ENCODE measurements at places on chromosomes 5 and 9.
A peak's percentile ranks its signal among the peaks of the same experiment; 100 is the strongest.

DNA sequence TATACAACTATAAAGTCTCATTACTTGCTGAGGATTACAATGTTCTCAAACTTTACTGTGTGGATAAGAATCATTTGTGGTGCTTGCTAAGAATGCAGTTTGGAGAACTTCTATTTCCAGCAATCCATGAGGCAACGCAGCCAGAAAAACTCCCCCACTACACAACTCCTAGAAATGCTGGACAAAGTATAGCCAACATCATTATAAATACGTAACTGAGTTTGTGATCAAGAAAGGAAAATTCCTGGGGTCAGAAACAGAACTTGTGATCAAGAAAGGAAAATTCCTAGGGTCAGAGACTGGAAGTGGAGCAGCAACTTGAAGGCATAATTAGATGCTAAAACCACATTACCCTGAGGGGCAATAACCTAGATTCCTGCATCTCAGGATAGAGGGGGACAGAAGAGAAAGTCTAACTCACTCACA lies 81.1 kb downstream of the MAT2B start:
- no peak for DNase-seq

- DNase-seq: no peak
Observed at GRCh38 chr9:77598524-77598923, 49.6 kb downstream of the GNA14 start.

- DNase-seq: no peak
Observed at GRCh38 chr5:179348843-179349242, 3.6 kb upstream of the ADAMTS2 start.

DNA sequence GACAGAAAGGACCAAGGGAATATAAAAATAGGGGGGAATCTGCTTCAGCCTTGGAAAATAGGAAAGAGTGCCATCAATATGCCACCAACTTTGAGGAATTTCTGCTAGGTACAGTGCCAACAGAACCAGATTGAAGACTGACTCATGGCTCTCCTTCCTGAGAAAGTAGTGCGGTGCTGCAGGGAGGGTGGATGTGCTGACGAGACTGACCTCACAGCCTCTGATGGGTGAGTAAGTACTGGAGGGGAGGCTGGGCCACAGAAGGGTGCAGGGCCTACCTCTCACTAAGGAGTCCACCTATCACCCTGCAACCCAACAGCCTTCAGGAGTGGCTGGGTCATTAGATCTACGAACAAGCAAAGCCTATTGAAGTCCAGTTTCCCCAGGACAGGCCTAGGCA lies 187.6 kb downstream of the GABBR2 start:
- no peak for DNase-seq

DNA sequence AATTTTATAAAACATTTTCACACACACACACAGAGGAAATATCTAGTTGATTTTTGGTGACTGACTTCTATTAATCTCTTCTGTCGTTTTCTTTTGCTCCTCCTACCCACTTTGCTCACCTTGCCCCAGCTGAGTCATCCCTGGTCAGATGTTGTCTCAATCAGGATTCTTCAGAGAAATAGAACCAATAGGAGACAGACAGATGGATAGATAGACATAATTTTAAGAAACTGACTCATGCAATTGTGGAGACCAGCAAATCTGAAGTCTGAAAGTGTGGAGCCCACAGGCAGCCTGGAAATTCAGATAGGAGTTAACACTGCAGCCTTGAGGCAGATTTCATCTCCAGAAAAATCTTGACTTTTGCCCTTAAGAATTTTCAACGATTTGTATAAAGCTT lies 37.0 kb upstream of the PIK3R1 start:
- no peak for DNase-seq

DNA sequence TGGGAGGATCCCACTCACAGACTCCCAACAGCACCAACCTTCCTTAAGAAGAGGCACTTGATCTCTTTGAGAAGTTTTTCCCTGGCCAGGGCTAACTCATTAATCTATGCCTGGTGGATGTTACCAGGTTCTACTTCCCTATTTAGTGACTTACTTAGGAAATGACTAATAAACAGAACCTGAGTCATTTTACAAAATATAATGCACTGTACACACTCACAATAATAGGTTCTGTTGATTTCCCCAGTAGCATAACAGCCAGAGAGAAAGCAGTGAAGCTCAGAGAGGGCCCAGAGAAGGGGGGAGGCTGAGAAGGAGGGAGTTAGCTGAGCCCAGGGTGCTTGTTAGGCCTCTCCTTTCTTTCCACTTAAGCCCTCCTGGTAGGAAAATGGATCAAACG lies 27.1 kb downstream of the FRMD3 start:
- no peak for DNase-seq

DNA sequence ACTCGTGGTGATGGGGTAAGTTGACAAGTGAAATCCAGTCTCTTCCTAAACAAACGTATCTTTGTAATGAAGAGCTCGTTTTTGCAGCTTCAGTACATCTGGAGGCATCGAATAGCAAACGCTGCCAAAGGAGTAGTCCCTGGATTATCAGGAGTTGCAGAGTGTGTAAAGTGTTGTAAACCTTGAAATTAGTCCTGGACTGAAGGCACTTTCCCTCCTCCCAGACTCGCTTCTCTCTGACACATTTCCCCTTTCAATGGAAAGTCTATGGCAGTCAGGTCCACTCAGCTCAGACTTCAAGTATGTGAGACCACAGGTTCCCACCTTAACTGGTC lies 1.5 kb upstream of the PBX3 start:
- no peak for DNase-seq

- no peak for DNase-seq
Observed at GRCh38 chr5:122766130-122766529, 8.8 kb upstream of the SNX2 start.

DNA sequence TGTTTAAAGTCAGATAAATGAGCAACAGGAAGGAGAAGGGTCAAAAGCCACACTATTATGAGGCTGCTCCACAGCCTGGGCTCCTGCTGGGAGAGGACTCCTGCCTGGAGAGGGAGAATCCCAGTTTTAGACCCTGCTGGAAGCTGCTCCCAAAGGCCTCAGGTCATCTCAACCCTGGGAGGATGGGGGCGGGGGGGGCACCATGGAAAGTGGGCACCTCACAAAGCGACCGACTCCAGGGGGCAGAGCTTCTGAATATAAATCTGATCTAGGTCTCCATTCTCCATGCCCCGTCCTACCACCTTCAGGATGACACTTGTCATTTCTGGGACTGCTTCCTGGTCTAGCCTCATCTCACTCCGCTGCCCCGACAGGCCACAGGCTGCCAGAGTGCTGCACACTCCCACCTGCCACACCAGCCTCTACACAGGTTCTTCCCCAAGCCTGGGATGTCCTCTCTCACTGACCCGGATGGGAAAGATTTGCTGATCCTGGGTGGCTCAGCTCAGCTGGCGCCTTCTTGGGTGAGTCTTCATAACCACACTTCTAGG lies 183.4 kb downstream of the GAPVD1 start:
- DNase-seq: no peak

- DNase-seq: no peak
Observed at GRCh38 chr5:115843444-115844130, 1.9 kb downstream of the AP3S1 start.

DNA sequence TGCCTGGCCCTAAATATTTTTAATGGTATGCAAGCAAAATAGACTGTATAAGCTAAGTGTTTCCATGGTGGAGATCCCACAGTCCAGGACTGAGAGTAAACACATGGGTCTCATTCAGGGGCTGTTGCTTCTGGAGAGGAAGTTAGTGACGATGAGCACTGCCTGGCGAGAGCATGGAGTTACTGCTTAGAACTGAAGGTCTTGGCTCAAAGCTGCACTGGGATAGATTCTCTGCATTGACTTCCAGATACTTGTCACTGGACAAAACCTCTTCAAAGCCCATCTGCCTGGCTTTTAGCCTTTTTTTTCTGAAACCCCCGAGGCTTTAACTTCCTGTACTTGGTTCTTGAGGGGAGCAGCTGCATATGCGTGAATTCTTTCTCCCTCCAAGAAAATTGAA lies 39.2 kb downstream of the GPR107 start:
- no peak for DNase-seq

- no peak for DNase-seq
Observed at GRCh38 chr5:150313921-150314716, 11.4 kb upstream of the ARSI start.

GRCh38 chr9:131590449-131590848 lies 45.1 kb downstream of the PRRT1B start:
- no peak for DNase-seq

DNA sequence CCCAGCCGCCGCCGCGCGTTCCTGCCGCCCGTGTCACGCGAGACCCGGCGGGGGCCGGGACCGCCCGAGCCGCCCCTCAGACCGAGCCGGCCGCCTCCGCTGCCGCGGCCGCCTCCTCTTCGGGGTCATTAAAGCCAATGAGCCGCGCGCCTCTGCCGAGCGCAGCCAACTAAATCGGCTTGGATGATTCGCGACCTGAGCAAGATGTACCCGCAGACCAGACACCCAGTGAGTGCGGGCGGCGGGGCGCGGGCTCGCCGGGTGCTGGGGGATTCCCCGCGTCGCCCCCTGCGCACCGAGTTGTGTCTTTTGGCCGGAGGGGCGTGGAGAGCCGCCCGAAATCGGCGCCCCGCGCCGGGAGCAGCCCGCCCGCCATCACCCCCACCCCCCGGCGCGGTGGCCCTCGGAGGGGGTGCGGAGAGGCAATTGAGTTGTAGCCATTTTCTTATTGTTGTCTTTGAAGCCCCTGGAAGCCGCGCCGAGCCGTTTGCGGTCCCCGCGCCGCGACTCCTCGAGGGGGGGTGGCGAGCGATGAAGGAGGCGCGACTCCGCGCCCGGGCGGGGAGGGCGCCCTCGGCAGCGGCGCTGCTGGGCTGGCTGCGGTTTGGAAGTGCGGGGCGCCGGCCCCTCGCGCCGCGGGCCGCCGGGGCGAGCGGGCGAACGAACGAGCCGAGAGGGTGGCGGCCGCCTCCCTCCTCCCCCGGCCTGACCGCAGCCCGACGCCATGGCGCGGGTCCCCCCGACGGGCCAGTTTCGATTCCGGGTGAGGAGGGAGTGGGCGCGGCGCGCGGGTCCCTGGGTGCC lies 1.0 kb downstream of the TLE4 start:
- peak; percentile 47 for DNase-seq

DNA sequence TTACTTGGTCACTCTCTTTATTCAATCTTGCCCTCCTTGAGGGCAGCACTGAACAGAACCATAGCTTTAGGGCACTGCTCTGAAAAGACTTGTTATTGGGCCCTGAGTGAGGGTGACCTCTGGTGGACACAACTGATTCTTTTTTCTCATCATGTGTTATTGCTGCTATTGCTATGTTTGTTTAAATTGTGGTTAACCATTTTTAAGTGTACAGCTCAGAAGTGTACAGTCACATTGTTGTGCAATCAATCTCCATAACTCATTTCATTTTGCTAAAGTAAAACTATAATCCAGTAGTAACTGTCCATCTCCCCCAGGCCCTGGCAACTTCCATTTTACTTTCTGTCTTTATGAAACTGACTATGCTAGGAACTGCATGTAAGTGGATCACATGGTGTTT lies 351.1 kb upstream of the RIOK2 start:
- no peak for DNase-seq

GRCh38 chr5:173187054-173187743 lies 42.9 kb downstream of the BNIP1 start:
- DNase-seq: peak; percentile 49

DNA sequence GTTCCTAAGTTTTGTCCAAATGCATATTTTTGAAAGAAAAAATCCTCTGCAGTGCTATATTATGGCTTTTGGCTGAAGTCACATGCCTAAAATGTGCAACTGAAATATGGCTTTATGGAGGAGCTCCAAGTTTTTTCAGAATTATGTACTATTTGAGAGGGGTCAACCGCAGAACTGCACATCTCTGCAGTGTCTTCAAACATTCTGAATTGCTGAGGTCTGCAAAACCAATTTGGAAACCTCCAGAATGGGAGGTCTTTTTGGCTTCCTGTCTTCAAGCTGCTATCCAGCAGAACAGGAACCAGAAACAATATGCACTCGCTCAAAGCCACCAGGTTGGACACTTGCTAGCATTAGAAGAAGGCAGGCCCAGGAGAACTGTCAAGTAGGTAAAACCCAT lies 376.0 kb upstream of the PAPPA start:
- no peak for DNase-seq

GRCh38 chr9:92100237-92100911 lies 14.8 kb downstream of the SPTLC1 start:
- DNase-seq: no peak

- DNase-seq: no peak
Observed at GRCh38 chr5:148542812-148543211, 111.5 kb downstream of the HTR4 start.

DNA sequence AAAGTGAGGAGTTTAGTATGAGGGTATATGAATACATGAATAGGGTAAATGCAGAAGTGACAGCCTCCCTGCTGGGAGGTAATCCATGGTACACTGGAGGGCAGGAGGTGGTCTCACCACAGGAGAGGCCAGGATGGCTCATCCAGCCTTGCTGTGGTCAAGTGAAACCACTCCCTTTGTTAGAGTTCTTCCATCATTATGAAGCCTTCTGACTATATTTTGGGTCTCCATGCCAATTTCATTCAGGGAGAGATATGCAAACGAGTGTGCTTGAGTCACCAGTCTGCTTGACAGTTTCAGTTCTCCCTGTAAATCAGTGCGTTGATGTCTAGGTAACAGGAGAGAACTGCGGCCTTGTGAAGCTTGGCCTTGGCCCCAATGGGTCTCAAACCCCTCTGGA lies 16.4 kb downstream of the PPP3R2 start:
- no peak for DNase-seq
